Ovary (tissue), 10 donors: ENCODE measurements at places on chromosomes 16 and 17.
A peak's percentile ranks its signal among the peaks of the same experiment; 100 is the strongest.

- DNase-seq = no peak
These were observed 189.3 kb downstream of the PRKCA start for GRCh38 chr17:66491665-66492064.

GRCh38 chr16:54546521-54546920 is 259.9 kb upstream of the IRX3 start:
- DNase-seq = no peak

DNA sequence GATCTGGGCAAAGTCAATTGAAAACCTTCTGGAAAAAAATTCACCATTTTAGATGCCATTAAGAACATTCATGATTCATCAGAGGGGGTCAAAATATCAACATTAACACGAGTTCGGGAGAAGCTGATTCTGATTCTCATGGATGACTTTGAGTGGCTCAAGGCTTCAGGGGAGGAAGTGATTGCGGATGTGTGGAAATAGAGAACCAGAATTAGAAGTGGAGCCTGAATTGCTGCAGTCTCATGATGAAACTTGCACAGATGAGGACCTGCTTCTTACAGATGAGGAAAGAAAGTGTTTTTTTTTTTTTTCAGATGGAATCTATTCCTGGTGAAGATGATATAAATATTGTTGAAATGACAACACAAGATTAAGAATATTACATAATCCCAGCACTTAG is 12.9 kb downstream of the ITGAX start:
- no peak for DNase-seq

DNA sequence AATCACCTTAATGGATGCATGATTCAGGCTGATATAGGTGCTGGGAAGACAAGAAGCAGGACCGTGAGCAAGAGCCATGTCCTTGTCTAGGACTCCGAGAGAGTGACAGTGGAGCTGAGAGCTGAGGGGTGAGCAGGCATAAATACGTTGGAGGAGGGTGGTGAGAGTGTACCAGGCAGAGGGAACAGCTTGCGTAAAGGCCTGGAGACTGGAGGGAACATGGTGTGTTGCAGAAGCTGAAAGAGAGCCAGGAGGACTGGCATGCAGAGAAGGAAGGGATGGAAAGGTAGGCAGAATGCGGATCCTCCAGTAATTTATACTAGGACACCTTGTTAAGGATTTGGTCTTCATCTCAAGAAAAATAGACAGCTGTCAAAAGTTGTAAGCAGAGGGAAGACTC is 653.2 kb downstream of the HS3ST4 start:
- DNase-seq = no peak

DNA sequence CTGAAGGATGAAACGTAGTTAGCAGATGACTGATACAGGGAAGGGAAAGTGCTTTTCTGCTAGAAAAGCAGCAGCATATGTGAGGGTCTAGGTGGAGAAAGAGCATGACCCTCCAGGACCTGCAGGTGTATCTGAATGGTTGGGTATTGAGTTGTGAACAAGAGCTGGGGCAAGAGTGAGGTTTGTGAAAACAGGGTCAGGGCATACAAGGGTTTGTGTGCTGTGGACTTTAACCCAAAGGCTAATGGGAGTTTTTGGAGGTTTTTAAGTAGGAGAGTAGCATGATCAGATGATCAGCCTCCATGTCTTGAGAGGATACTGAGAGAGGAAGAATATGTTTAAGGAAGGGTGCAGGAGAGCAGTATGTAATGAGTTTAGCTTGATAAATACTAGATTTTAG is 6.1 kb upstream of the CMTM1 start:
- DNase-seq = no peak

GRCh38 chr17:78986649-78987328 is 7.1 kb upstream of the LGALS3BP start:
- no peak for DNase-seq

DNA sequence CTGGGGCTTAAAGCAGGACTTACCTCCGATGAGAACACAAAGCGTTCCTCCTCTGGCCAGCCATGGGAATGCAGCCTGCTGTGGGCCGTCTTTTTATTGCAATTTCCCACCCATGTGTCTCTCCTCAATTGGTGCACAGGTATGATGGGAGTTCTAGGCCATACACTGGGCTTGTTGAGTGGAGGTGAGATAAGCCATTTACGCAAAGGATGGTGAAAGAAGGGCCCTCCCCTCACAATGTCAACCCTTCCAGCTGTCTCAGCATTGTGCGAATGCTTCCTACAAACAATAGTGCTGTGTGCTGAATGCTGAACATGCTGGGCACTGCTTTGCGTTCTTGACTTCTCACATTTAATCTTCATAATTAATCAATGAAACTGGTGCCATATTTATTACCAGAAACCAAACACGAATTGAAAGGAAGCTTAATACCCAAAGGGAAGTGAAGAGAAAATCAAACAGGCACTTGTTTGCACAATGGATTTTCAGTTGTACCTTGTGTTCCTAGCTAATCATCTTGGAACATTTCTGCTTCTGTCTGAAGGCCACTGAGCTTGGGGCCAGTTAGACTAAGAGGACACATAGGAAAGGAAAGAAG is at the start of gene GP2:
Gene GP2, minus strand, starts transcription at position 70 of the 598 bp plus-strand sequence. CDS start 1,082 bp downstream, outside the sequence.
- no peak for DNase-seq

DNA sequence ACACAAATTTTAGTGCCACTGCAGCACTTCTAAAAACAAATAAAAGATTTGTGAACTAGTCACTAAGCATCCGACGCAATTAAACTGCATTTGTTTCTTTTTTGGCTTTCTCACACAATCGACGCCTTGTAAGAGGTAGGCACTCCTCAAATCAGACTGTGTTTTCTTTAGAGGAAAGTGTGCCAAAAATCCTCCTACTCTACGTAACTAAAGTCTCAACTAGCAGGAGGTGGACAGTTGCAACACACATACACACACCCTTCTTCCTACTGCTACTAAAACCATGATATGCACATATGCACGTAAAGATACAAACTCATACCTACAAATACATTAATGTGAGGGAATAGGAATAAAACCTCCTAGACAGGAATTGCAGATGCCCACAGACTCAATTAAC is 844.7 kb upstream of the SOX9 start:
- DNase-seq = no peak

DNA sequence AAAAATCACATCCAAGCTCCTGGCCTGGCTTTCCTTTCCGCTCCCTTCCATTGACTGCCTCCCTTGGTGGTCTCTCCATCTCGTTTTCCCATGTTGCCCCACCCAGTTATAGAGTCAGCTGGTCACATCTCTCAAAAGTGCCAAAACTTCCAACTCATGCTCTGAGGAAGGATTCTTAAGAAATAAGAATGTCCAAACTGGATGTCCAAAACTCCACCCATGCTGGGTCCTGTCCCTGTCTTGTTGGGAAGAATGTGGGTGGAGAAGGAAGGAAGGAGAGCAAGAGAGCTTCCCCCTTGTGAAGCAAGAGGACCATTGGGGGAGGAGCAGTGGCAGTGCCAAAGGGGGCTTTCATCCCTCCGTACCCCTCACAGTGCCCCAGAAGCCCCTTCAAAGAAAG is 44.6 kb upstream of the MAP3K14 start:
- peak; percentile 2 for DNase-seq

- no peak for DNase-seq
These were observed 447.3 kb upstream of the MAF start for GRCh38 chr16:80047842-80048241.
